ENCODE measurements at places on chromosomes 12 and 14. TPM values are rescaled to one million over a fixed set of nuclear protein-coding genes. Genes with fewer than 3 reads are reported as not detected.

Gene SDR9C7
- not detected for total RNA-seq

Gene FITM1
- total RNA-seq = 0.13 TPM

Gene LIN52
- 6.6 TPM for total RNA-seq

Gene PLEK2
- 27.6 TPM for total RNA-seq

Gene ARHGDIB
- total RNA-seq = 1.1 TPM

Gene ADCY4
- total RNA-seq = not detected

All from A549 treated with CpdA at 1 μM for 4 hours (cell line).